Daoy (cell line): ENCODE measurements at places on chromosomes 2 and 18.

- peak; percentile 44 for DNase-seq
These were observed 111.6 kb upstream of the TACR1 start for GRCh38 chr2:75310876-75311275.

GRCh38 chr2:11482473-11483035 lies 16.6 kb upstream of the E2F6 start:
- DNase-seq: no peak

- DNase-seq: no peak
These were observed 38.4 kb downstream of the IRS1 start for GRCh38 chr2:226761195-226761583.

DNA sequence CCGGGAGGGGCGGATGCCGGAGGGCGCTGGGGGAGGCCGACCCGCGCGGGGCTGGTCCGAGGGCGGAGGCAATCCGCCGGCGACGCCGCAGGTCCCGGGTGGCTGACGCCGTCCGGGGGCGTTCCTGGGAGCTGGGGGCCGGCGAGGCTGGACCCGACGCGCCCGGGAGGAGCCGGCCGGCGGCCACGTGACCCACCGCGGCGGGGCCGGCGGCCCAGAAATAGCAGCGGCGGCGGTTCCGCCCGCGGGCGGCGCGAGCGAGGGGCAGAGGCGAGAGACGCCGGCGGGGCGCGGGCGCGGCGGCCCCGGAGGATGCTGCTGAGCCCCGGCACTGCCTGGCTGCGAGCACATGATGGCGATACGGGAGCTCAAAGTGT lies at the start of gene RAB31:
Gene RAB31 (plus strand): TSS at position 245 of the 377 bp plus-strand sequence. CDS start 105 bp downstream, at position 350.
- DNase-seq: peak; percentile 69

- DNase-seq: no peak
These were observed 119.6 kb downstream of the NFATC1 start for GRCh38 chr18:79515331-79515730.

DNA sequence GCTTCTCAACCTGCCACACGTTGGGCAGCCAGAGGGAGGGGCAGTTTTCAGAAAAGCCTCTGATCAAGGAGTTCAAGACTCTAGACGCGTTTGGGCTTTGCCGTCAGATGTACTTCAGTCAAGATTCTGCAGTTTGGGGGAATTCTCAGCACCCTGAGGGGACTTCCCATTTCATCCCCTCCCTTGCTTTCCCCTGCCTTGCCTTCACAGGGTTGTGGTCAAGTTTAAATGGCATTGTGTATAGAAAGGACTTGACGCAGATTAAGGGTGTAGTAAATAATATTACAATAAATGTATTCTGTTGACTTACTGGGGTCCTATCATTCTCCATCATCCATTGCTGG lies 198.3 kb upstream of the NABP1 start:
- DNase-seq: no peak

DNA sequence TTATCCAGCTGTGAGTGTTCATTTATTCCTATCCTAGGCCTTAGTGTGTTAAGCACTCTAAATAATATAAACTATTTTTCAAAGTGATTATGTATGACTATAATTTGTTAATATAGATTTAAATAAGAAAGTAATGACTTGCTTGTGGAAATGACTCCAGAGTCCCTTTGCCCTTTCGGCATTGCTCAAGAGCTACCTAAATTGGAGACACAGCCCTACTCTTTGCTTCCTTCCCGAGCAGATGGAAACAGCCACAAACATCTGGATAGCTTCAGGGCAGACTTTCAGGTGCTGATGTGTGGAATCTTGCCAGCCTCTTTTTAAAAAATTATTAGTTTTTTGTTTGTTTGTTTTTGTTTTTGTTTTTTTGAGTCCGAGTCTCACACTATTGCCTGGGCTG lies 44.0 kb downstream of the SUMO1 start:
- DNase-seq: no peak

GRCh38 chr2:158973116-158973956 lies 4.9 kb downstream of the TANC1 start:
- DNase-seq: peak; percentile 70

- no peak for DNase-seq
These were observed 87.8 kb downstream of the UPP2 start for GRCh38 chr2:158189526-158189925.

GRCh38 chr18:38307914-38308313 lies 742.3 kb upstream of the CELF4 start:
- DNase-seq: no peak

DNA sequence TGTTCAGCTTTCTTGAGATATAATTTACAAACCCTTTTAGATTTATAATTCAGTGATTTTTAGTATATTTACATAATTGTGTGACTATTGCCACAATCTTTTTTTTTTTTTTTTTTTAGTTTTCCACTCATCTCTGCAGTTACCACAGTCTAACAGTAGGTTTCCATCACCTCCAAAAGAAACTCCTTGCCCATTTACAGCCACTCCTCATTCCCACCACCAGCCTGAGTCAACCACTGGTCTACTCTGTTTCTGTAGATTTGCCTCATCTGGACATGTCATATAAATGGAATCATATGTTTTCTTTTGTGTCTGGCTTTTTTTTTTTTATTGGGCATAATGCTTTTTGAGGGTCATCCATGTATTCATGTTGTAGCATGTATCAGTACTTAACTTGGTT lies 16.1 kb downstream of the MTX2 start:
- no peak for DNase-seq

GRCh38 chr2:240991378-240992263 lies 6.8 kb upstream of the SNED1 start:
- peak; percentile 97 for DNase-seq

DNA sequence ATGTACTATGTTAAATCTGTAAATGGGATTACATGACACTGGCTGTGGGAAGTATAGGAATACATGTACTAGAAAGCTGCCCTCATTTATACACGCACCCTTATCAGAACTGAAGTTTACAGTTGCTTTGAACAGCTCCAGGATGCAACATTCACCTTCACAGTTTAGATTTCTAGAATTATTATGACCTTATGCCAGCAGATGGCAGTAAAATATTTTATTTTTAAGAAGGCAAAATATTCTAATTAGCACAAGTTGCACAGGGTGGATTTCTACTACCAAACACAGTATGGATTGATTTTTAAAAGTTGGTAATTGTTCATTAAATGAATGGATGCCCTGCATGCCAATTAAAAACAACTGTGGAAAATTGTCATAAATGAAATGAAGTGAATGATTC lies 670.4 kb downstream of the KCNJ3 start:
- no peak for DNase-seq
